Endodermal cell (in vitro differentiated cells): ENCODE measurements at places on chromosomes 7 and 10.
A peak's percentile ranks its signal among the peaks of the same experiment; 100 is the strongest.

GRCh38 chr7:105098863-105099515 is 85.0 kb downstream of the KMT2E start:
- H3K4me1 ChIP-seq, result no peaks in the 10 kb centered on the region
- no peaks in the 10 kb centered on the region for H3K27me3 ChIP-seq
- peaks cover 76% of the 10 kb centered on the region for H3K36me3 ChIP-seq
- DNase-seq, result no peak
- H3K27ac ChIP-seq, result no peak overlapping the region

GRCh38 chr7:50598460-50599343 is 33.5 kb upstream of the DDC start:
- H3K27me3 ChIP-seq, result no peaks in the 10 kb centered on the region
- no peak overlapping the region for H3K27ac ChIP-seq
- H3K36me3 ChIP-seq, result peaks cover 87% of the 10 kb centered on the region
- H3K4me1 ChIP-seq, result peaks cover 6% of the 10 kb centered on the region

DNA sequence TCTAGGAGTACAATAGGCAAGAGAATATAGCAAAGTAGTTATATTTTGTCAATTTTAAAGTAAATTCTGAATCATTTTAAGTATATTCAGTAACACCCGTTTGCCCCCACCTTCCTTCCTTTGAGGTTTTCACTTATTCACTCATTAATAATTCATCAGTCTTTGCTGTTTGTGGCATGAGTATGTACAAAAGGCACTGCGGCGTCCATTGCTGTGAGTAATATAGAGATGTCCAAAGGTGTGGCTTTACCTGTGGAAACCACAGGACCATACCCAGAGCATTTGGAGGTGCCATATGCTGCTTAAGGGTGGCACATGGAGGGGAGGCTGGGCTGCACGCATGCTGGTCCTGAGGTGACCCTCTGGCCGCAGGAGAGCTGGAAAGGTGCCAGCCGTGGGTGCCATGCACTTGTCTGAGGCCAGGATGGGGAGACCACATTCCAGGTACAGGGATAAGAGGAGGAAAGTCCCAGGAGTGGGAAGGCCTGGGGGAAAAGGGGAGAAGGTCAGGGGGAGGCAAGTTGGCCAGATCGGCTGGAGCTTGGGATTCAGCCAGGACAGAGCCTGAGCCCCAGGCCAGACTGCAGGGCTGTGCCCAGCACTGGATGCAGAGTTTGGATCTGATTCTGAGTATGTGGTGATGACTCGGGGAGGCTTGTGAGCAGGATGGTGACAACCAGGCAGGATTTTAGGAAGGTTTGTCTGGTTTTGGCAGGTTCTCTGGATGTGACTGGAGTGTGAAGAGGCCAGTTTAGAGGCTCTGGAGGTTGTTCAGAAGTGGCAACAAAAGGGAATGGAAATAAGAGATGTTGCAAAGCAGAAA is 223.4 kb downstream of the MGMT start:
- H3K27me3 ChIP-seq, result no peaks in the 10 kb centered on the region
- no peak overlapping the region for H3K27ac ChIP-seq
- H3K4me1 ChIP-seq, result no peaks in the 10 kb centered on the region
- H3K4me3 ChIP-seq, result no peak overlapping the region

DNA sequence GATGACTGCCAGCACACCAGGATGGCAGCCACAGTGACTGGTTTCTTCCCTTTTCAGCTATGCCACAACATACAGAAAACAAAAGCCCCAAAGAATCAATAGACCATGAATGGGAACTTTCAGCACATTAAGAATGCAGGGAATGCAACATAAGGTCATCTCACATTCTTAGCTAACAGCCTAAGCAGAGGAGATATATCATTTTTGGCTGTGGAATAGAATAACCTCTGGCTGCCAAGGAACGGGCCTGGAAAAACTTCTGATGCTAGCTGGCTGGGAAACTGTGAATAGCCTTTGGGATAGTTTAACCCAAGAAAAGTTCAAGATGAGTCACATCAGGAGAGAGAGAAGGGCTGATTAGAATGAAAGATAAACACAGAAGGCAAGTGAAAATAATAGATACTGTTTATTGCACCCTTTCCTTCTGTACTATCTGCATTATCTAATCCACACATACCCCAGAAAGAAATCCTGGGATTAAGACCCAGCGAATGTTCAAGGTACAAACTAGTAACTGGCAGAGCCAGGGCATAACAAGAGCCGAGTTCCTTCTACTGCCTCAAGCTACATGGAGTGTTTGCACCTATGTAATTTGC is 169.2 kb downstream of the SEMA3A start:
- H3K36me3 ChIP-seq, result peaks cover 14% of the 10 kb centered on the region
- H3K27ac ChIP-seq, result peak overlapping the region; percentile 88

DNA sequence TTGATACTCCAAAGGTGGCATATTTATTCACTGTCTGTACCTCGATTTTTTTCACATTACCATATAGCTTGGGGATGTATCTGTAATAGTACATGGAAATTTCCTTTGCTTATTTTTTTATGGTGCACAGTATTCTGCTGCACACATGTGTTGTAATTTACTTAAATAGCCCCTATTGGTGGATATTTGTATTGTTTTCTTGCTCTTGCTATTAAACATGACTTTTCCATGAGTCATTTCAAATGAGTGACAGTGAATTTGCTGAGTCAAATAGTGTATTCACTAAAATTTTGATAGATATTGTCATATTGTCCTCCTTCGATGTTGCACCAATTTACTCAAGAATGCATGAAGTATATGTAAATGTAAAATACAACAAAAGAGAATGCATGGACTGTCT is 122.7 kb upstream of the STEAP4 start:
- H3K4me1 ChIP-seq, result no peaks in the 10 kb centered on the region
- no peaks in the 10 kb centered on the region for H3K27me3 ChIP-seq
- no peak overlapping the region for H3K27ac ChIP-seq

DNA sequence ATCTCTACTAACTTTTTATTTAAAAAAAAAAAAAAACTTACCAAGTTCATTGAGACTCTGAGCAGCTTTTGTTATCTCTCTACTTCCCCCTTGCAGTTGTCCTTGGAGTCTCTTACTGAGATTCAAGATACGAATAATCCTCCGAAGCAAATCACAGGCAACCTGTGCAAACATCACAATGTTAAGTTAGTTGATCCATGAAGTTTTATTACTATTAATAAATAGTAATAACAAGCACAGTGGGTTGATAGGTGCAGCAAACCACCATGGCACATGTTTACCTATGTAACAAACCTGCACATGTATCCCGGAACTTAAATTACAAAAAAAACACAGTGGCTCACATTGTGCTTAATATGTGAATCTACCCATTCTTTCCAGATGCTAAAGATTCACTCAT is 36.5 kb downstream of the COG5 start:
- H3K4me1 ChIP-seq, result no peaks in the 10 kb centered on the region
- no peak overlapping the region for H3K4me3 ChIP-seq
- no peaks in the 10 kb centered on the region for H3K27me3 ChIP-seq
- H3K36me3 ChIP-seq, result peaks cover 12% of the 10 kb centered on the region

- H3K27ac ChIP-seq, result no peak overlapping the region
- no peak for DNase-seq
- H3K4me1 ChIP-seq, result peaks cover 5% of the 10 kb centered on the region
- H3K36me3 ChIP-seq, result no peaks in the 10 kb centered on the region
- H3K27me3 ChIP-seq, result no peaks in the 10 kb centered on the region
- H3K4me3 ChIP-seq, result no peak overlapping the region
These were observed 137.4 kb upstream of the PTN start for GRCh38 chr7:137480824-137481365.

DNA sequence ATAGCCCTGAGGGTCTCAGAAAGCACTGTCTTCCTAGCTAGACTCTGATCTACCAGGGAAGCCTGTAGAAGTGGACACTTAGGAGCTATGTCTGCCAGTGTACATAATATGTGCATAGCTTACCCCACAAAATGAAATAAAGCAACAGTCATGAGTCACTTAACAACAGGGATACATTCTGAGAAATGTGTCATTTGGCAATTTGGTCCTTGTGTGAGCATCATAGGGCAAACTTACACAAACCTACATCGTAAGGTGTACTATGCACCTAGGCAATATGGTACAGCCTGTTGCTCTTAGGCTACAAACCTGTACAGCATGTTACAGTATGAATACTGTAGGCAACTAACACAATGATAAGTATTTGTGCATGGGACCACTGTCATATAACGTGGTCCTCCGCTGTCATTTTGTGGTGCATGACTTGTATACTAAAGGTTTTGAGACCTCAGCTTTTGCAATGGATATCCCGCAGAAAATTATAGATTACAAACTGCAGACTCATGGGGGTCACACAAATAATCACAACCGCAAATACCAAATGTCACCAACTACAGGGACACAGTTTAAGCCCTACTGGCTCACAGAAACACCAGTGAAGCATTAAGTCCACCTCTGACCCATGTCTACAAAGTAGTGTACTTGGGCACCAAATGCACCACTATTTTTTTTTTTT is 1.7 kb downstream of the URGCP start:
- no peak overlapping the region for H3K27ac ChIP-seq
- H3K4me3 ChIP-seq, result peak overlapping the region; percentile 81
- no peak for DNase-seq
- H3K36me3 ChIP-seq, result no peaks in the 10 kb centered on the region
- no peaks in the 10 kb centered on the region for H3K4me1 ChIP-seq
- H3K27me3 ChIP-seq, result no peaks in the 10 kb centered on the region

DNA sequence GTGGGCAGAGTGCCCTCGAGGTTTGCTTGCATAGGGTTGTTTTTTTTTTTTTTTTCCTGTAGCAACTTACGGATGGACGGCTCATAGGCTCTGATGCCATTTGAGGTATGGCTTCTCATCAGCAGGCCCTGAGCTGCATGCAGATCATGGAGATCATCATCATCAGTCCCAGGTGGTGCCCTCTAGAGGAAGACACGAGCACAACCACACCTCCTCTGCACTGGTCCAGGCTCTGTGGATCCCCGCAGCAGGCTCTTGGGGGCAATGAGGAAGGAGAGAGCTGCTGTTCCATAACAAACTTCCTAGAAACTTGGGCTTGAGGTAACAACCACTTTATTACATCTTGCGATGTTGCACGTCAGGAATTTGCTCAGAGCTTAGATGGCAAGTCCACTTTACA is 132.7 kb upstream of the CXCL12 start:
- H3K4me1 ChIP-seq, result no peaks in the 10 kb centered on the region
- H3K27me3 ChIP-seq, result no peaks in the 10 kb centered on the region
- no peak overlapping the region for H3K27ac ChIP-seq
- H3K36me3 ChIP-seq, result no peaks in the 10 kb centered on the region

GRCh38 chr10:91196268-91197048 is 24.0 kb upstream of the PCGF5 start:
- H3K27ac ChIP-seq, result no peak overlapping the region
- no peaks in the 10 kb centered on the region for H3K27me3 ChIP-seq
- no peak for DNase-seq
- no peak overlapping the region for H3K4me3 ChIP-seq
- H3K36me3 ChIP-seq, result no peaks in the 10 kb centered on the region

- DNase-seq, result peak; percentile 91
- H3K36me3 ChIP-seq, result no peaks in the 10 kb centered on the region
- no peaks in the 10 kb centered on the region for H3K4me1 ChIP-seq
- no peak within 1 kb of the TSS for H3K27ac ChIP-seq
- peak within 1 kb of the TSS; percentile 69 for H3K4me3 ChIP-seq
- H3K27me3 ChIP-seq, result peaks cover 96% of the 10 kb centered on the region
These were observed at the start of gene SPAG6 for GRCh38 chr10:22345301-22346095. TSS of gene SPAG6 (plus strand) at chr10:22345496. CDS start at chr10:22345612, 116 bp downstream.

DNA sequence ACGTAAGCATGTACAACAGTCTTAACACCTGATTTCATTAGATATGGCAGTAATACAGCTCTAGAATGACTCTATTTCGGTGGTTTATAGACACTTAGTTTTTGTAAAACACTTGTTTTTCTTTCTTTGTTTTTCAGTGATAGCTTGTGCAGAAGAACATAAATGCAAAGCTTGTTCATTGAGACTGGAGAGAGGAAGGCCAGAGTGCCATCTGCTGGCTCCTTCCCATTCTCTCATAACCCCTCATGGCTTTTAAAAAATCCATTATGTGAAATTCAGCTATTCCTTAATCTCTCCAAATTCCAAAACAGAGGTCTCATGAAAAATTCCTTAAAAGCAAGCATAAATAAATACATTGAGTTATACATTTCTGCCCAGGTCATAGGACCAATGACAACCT is 76.3 kb downstream of the CACNB2 start:
- H3K4me1 ChIP-seq, result no peaks in the 10 kb centered on the region
- H3K27me3 ChIP-seq, result no peaks in the 10 kb centered on the region
- no peak for DNase-seq
- H3K4me3 ChIP-seq, result no peak overlapping the region
- no peak overlapping the region for H3K27ac ChIP-seq

DNA sequence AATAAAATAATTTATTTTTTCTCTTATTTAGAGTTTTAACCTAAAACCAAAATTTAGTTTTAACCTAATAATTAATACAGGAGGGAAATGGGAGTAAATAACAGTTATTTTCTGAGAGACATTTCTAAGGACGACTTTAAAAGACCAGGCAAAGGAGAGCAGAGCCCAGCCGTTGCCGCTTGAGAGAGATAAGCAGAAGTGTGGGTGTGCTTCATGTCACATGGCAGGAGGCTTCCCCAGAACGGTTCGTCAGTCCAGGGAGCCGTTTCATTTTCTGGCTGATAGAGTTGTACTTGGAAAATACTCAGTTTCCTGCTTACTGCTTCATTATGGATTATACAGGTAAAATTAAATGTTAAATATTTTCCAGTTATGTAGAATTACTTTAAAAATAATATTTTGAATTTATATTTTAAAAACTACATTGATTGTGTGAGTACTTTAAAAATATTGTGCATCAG is 61.4 kb downstream of the ST7 start:
- H3K36me3 ChIP-seq, result no peaks in the 10 kb centered on the region
- no peaks in the 10 kb centered on the region for H3K4me1 ChIP-seq
- peaks cover 93% of the 10 kb centered on the region for H3K27me3 ChIP-seq
- H3K4me3 ChIP-seq, result no peak overlapping the region
- no peak overlapping the region for H3K27ac ChIP-seq
- no peak for DNase-seq

DNA sequence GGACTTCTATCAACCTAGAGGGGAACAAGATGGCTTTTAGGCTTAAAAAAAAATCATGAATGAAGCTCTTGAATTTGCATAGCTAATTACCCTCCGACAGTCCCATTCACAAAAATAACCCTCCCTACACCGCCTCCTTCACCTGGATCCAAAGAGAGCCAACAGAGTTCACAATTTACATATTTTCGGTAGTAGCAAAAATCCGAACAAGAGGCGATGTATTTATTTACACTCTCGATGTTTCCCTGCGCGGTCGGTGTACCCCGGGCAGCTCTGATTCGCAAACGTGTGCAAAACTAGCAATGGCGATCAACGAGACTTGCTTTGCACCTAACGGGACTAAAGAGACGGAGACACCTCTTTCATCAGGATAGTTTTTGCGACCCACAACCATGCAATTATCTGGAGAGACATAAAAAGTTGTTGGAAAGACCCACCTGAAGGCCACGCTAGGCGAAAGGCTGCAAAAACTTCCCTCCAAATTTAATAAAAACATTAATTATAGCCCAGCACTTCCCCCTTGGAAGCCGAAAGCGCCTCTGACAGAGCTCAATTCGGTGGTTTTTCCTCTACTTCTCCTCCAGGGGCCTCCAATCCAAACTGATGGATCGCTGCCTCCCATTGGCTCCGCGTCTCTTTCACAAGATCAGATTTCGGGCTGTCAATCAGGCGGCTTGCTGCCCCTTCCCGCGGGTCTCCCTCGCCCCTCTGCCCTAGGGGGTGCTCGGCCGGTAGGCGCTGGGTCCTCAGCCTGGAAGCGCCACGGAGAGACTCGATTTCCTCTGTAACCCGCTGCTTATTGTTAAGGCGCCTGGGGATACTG is at the start of gene ETV1:
Gene ETV1 (minus strand): TSS at position 541 of the 823 bp plus-strand sequence. CDS start 614 bp downstream, outside the sequence.
- H3K36me3 ChIP-seq, result no peaks in the 10 kb centered on the region
- H3K4me3 ChIP-seq, result peak within 1 kb of the TSS; percentile 95
- H3K4me1 ChIP-seq, result no peaks in the 10 kb centered on the region
- peak; percentile 97 for DNase-seq

- peak overlapping the region; percentile 18 for H3K27ac ChIP-seq
- no peaks in the 10 kb centered on the region for H3K36me3 ChIP-seq
- H3K27me3 ChIP-seq, result peaks cover 5% of the 10 kb centered on the region
- H3K4me1 ChIP-seq, result no peaks in the 10 kb centered on the region
- no peak for DNase-seq
These were observed 57.5 kb upstream of the CREB5 start for GRCh38 chr7:28354601-28355402.
